Type B pancreatic cell (in vitro differentiated cells): ENCODE measurements at places on chromosomes 7 and 10.
A peak's percentile ranks its signal among the peaks of the same experiment; 100 is the strongest.

- no peak for DNase-seq
These were observed 575.2 kb downstream of the KCNMA1 start for GRCh38 chr10:77062381-77062780.

DNA sequence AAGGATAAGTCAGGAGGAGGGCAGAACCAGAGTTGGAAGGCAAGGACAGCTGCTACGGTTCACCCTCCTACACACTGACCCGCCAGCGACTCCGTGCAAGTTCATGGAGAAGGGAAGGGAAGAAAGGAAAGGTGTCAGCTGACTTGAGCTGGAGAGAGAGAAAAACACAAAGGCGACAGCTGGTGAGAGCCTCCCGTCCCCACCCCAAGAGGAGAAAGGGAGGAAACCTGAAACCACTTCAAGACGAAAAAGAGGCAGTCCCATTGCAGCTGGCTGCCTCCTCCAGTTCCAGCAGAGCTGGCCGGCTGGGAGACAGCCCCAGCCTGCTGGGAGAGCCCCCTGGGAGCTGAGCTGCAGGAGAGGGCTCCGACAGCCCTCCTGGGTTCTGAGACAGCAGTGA is 75.2 kb downstream of the PARD3 start:
- no peak for DNase-seq

- peak; percentile 76 for DNase-seq
These were observed at the start of gene SLC16A12 for GRCh38 chr10:89535171-89536012. Gene SLC16A12 (minus strand): TSS chr10:89535594. CDS start chr10:89462578, 73,016 bp downstream.

DNA sequence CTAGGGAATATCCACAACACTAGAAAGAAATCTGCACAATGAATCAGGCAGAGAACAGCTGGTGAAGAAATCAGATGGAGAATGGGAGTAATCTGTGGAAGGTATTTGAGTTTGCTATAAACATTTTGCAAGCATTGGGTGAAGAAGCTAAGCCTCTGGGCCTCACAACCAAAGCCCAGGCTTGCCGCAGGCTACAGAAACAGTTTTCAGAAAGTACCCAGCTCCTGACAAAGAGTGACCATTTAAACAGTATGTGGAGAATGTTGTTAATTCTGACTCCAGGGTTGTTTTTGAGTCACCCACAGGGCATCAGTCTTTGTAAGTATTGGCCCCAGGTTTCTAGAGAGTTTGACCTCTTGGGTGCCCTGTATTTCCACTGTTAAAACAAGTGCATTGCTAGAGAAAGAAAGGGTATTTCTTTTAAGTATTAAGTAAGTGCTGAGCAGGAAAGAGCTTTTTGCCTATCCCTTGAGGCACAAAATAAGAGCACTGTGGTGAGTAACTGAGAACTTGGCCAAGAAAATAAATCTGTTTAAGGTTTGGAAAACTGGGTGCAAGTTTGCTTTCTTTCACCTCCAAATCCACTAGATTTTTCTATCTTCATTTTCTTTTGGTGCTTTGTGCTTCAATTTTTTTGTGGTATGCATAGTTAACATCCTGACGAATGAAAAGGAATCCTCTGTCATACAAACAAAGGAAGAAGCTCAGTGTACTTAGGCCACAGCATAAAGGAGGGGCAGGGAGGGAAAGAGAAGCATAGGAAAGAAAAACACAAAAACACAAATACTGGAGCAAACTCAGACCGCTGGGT is 691.8 kb downstream of the SUGCT start:
- DNase-seq, result no peak

- DNase-seq, result no peak
These were observed 29.8 kb upstream of the WAC start for GRCh38 chr10:28503114-28503513.
